ENCODE measurements at places on chromosomes 3 and 15.

DNA sequence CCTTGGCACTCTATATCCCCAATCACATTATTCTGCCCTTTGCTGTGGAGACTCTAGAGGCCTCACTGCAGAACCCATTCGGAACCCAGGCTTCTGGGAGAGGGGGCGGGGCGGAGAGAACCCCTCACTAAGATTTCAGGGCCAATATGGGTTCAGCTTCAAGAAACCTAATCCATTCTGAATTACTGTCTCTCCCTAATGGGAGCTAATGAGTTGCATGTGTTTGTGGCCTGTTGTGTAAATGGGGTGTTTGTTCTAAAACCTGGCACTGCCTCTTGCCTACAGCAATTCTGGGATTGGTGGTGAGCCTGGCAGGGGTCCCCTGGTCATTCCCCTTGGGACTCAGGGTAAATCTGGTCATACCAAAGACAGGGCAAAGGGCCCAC, 605 bp upstream of the RASL12 start:
- DNase-seq = no peak

DNA sequence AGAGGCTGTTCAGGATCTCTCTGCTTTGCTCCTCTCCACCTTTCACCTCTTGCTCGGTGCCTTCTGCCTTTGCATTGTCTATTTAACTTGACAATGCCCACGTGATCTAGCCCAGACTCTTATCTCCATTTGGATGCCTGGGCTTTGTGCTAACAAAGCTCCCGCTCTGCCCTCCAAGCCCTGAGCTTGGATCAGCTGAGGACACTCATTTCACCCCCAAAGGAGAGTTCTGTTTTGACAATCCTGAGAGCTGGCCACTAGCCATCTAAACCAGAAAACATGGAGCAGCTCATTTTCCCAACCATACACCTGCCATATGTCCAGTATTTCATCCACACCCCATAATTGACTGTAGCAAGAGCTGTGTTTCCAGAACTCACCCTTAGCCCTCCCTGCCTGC, 12.8 kb downstream of the GPR176 start:
- DNase-seq = no peak

- DNase-seq = no peak
These were observed 96.0 kb downstream of the ABHD5 start for GRCh38 chr3:43786526-43787305.

- DNase-seq = no peak
These were observed 797.4 kb downstream of the GRM7 start for GRCh38 chr3:7658294-7658693.

- no peak for DNase-seq
These were observed 48.7 kb upstream of the IREB2 start for GRCh38 chr15:78389322-78389721.

DNA sequence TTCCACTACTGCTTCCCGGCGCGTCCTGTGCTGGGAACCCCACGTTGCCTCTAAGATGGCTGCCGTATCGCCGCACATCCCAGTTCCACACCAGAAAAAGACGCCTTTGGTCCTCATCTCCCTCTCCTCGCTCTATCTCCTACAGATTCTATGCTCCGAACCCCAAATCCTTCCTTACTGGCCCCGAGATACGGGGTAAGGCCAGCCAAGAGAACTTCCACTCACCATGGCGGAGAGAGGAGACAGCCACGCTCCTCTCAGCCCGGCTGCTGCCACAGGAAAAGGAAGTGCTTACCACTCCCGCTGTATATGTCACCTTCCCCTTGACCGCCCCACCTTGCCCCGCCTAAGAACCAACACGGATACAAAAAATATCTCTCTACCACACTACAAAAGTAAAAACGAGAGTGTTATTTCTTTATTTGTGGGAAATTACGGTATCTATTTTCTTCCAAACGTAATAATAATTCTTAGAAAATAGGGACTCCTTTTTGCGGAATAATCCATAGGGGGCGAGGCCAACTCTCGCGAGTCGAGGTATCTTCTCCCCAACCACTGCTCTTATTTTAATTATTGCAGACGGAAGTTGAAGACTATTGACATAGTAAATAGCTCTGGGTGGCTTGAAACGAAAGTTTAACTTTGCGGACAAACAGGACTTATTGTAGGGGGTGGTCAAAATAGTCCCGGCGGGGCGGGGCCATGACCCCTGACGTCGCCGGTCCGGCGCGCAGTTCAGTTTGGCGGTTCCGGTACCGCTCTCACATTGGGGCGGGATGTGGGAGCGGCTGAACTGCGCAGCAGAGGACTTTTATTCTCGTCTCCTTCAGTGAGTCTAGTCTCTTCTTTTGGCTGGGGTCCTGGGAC, at the start of the genes RPL4 and ZWILCH:
Gene RPL4 (minus strand): TSS at position 293 of the 867 bp plus-strand sequence. CDS start 65 bp downstream, at position 228.
Gene ZWILCH (plus strand): TSS at position 764 of the 867 bp plus-strand sequence. CDS start 13 bp downstream, at position 777.
- peak; percentile 88 for DNase-seq

- DNase-seq = no peak
These were observed 6.3 kb downstream of the NR2F2 start for GRCh38 chr15:96336596-96337364.

DNA sequence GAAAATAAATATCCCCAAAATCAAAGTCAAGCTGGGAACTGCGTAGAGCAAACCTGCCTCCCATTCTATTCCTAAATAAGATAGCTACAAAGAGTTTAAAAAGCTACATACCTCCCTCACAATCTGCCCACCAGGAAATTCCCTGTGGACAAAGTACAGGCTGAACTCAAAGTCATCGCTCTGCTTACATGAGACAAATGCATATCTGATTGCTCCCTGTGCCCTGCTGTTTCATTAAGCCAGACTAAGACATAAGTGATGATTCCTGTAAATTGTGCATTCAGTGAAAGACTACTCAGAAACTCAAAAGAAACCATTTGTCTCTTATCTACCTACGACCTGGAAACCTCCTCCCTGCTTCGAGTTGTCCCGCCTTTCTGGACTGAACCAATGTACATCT, 28.5 kb upstream of the EIF4A2 start:
- DNase-seq = no peak

GRCh38 chr15:70437089-70437488, 326.3 kb downstream of the UACA start:
- no peak for DNase-seq

DNA sequence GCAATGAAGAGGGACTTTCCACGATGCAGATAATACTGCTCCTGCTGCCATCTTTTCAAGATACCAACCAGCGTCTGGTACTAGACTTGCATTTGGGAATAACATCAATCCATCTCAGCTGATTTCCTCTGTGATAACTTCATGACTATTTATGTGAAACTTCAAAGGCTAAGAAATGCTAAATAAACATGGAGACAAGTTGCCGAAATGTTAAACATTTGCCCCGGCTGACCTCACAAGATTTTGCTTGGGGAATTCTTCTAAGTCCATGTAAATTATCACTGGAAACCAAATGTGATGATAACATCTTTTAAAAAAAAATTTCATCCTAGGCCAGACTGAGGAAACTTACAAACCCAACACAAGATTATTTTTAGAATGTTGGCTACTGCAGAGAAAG, 185.8 kb upstream of the PRICKLE2 start:
- DNase-seq = no peak

GRCh38 chr3:166123576-166123975, 286.4 kb upstream of the BCHE start:
- no peak for DNase-seq

GRCh38 chr3:36876181-36876936, 68.5 kb downstream of the TRANK1 start:
- DNase-seq = peak; percentile 9

DNA sequence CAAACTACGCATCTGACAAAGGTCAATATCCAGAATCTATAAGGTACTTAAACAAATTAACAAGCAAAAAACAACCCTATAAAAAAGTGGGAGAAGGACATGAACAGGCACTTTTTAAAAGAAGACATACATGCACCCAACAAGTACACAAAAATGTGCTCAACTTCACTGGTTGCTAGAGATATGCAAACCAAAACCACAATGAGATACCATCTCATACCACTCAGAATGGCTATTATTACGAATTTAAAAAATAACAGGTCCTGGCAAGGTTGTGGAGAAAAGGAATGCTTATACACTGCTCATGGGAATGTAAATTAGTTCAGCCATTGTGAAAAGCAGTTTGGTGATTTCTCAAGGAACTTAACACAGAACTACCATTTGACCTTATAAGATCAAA, 175.6 kb upstream of the MLF1 start:
- no peak for DNase-seq

DNA sequence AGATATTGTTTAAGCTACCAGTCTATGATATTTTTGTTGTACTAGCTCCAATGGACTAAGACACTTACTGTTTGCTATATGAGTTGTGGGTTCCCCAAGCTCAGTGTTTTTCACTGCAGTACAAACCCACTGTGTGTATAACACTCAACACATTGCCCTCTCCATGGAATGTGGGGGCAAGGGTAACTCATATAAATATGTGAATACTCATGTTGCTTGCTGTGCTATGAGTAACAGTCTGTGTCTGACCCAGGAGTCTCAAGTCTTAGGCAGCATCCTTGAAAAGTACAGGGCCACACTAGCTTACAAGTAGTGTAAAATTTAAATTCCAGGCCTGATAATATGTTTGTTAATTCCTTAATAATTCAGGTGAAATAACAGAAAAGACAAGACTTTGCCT, 22.5 kb upstream of the CNTN3 start:
- no peak for DNase-seq

DNA sequence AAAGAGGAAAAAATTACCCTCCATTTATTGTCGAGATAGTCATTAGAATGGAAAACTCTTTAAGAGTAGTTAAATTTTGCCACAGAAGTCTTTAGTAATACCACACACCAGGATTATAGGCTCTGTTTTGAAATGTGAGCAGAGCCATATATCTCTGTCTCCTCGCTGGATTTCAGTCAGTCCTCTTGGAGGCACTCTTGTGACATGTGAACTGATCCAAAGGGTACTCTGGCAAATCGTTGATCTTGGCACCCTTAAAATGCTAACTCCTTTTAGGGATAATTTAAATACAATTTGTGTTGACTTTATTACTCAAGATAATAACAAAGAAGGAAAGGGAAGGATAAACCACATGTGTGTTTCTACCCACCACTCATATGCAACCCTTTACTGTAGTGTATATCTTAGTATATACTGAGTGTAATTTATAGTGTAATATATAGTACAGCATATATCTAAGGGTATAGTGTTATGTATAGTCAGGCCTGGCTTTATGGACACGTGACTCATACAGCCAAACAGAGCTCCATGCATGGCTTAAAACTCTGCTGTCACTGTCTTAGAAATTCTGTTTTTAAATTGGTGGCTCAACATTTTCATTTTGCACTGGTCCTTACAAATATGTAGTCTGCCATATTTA, 12.3 kb upstream of the KPNA4 start:
- DNase-seq = no peak

- no peak for DNase-seq
These were observed 331.5 kb upstream of the RARB start for GRCh38 chr3:25096536-25096935.

- DNase-seq = no peak
These were observed 12.1 kb downstream of the IQGAP1 start for GRCh38 chr15:90400005-90400758.

DNA sequence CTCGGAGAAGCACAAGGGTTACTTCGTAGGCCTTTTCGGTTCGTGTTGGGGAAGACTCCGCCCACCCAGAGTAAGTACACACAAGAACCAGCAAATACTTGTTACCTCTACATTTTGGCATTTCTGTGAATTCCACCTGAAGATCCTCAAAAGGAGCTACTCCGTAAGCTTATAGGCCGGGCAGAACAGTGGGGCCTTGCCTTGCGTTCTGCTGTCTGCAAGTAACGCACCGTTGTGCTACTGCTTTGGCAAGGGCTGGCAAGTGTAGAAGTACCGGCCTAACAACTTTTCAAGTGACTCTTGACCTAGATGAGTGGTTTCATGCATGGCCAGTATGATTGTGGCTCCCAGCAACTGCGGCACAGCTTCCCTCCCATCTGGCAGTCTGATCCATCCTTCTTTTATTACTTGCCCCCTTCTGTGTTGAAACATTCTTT, 6.4 kb upstream of the DNAAF4 start:
- DNase-seq = no peak

DNA sequence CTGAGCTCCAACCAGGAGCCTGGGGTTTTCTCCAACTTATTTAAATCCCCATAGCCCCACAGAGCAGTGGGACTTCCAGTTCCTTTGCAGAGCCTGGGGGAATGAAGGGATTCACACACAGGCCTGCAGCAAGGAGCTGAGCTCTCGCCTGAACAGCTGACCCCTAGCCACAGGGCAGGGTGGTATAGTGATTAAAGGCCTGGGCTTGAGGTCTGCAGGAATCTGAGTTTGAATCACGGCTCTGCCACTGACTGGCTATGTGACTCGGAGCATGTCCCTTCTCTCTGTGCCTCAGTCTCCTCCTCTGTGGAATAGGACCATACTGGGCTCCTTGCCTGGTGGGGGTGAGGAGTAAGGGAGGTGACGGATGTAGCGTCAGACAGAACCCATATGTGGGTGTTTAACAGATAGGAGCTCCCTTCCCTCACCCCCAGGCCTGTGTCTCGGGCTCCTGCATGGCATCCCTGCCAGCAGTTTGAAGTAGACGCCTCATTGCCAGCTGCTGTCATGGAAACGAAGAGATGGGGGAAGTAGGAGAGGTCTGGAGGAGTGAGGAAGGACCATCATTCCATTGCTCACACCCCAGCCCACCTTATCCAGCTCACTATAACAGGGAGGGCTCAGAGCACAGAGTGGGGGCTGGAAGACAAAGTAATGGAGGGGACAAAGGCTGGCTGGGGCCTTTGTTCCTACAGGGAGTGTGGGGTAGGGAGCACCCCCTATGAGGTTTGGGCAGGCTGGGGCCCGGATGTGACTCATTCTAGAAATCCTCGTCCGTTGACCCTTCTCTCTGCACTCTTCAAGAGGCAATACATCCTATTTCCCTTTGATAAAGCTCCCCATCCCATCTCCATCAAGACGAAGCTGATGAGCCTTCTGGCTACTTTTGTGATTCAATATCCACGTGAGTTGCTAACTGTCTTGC, 14.8 kb downstream of the HRH1 start:
- DNase-seq = no peak

GRCh38 chr3:193828477-193828876, 235.5 kb downstream of the OPA1 start:
- no peak for DNase-seq
